ENCODE measurements at places on chromosomes 4 and X.

GRCh38 chr4:178322524-178323183 is 880.4 kb upstream of the AGA start:
- DNase-seq: no peak

DNA sequence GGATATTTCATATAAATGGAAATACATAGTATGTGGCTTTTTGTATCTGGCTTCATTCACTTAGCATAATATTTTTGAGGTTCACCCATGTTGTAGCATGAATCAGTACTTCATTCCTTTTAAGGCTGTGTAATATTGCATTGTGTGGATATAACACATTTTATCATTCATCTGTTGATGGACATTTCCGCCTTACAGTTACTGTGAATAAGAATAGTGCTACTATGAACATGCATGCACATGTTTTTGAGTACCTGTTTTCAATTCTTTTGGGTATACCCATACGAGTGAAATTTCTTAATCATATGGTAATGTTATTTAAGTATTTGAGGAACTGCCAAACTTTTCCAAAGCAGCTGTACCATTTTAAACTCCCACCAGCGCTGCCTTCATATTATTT is 539.6 kb upstream of the DIPK2B start:
- no peak for DNase-seq

DNA sequence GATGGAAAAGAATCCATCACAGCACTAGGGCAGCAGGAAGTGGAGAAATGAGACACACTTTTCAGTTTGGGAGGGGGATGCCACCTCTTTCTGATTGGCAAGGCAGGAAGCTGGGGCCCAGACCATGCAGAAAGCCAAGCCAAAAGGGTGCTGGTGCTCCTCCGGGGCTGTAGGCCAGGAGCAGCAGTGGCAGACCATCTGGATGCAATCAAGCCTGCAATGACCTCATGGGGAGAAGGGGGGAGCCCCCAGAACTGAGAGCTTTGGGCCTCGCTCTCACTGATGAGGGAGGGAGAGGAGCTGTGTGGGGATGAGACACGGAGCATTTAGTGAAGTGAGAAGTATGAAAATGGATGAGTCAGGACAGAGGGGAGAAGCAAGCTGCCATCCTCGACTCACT is 141.3 kb upstream of the NALF2 start:
- no peak for DNase-seq

DNA sequence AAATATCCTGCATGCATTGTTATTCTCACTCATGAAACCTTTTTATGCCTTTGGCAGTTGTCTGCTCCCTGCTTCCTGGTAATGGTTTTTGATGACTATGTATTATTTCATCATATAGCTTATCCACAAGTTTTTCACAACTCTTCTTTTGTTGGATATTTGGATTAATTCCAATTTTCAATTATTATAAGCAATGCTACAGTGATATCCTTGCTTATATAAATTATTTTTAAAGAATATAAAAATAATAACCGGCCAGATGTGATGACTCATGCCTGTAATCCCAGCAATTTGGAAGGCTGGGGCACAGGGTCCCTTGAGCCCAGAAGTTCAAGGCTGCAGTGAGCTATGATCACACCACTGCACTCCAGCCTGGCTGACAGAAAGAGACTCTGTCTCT is 47.0 kb downstream of the ASIC5 start:
- DNase-seq: no peak

GRCh38 chr4:38281371-38282071 is 321.3 kb downstream of the PTTG2 start:
- DNase-seq: no peak

GRCh38 chrX:155682834-155683233 is 70.1 kb upstream of the TMLHE start:
- DNase-seq: no peak

GRCh38 chrX:68204521-68205038 is 228.7 kb downstream of the OPHN1 start:
- no peak for DNase-seq

DNA sequence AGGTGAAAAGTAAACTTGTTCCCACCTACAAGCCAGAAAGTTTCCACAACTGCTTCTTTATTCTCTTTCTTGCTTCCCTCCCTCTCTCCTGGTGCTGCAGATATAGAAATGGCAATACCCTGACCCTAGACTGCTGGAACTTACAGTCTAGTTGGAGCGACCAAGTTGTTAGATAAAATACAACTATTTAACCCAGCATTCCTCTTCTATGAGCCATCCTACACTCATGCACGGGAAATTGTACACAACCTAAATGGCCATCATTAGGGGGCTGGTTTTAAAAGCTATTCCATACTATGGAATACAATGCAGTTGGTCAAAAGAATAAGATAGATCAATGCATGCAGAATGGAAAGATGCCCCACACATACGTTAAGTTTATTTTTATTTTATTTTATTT is 41.1 kb downstream of the PJA1 start:
- no peak for DNase-seq

DNA sequence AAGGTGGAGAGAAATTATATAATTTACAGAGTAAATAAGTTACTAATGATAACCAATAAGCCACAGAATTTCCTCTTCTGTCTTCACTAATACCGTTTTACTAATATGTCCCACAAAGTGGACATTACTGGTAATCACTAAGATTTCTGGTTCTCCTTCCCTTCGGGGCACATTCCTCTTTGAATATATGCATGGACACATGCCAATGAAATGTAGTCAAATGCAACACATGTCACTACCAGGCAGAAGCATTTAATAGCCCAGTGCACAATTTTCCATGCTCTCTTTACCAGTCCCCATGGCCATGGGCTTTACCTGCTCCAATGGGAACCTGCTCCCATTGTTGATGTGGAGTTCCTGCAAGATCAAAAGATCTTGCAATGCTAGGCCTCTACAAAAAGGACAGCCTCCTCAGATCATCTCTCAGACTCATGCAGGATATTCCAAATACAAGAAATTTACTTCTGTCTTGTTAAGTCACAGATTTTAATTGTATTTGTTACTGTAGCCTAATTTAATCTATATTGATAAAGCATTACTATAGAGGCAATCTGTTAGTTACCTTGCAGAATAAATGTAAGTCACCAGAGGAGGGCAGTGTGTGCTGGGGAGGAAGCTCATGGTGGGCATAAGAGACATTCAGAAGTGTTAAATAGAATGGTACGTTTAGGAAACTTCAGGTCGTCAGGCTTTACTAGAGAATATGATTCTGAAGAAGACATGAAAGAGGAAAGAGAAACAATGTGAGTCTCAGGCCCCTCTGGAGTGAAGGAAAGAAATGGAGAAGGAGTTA is 37.1 kb upstream of the INPP4B start:
- DNase-seq: no peak

GRCh38 chr4:40915318-40916217 is 165.8 kb downstream of the NSUN7 start:
- DNase-seq: no peak

GRCh38 chr4:110543577-110543976 is 67.6 kb downstream of the ENPEP start:
- no peak for DNase-seq

- DNase-seq: no peak
Observed at GRCh38 chrX:147935156-147935758, 23.5 kb downstream of the FMR1 start.

DNA sequence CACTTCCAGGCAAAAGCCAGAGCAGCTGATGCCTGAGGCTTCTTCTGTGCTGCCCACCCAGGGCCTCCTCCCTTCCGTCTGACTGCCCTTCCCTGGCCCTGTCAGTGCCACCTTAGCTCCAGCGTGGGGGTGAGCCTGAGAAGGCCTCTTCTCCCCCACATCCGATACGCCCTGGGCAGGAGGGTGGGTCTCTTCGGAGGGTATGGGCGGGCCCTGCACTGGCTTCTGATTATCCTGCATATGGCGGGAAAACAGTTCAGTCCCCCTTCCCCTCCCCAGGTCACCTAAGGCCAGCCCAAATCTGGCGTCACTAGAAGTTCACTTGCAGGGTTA is 256.7 kb downstream of the FBXW7 start:
- DNase-seq: no peak

DNA sequence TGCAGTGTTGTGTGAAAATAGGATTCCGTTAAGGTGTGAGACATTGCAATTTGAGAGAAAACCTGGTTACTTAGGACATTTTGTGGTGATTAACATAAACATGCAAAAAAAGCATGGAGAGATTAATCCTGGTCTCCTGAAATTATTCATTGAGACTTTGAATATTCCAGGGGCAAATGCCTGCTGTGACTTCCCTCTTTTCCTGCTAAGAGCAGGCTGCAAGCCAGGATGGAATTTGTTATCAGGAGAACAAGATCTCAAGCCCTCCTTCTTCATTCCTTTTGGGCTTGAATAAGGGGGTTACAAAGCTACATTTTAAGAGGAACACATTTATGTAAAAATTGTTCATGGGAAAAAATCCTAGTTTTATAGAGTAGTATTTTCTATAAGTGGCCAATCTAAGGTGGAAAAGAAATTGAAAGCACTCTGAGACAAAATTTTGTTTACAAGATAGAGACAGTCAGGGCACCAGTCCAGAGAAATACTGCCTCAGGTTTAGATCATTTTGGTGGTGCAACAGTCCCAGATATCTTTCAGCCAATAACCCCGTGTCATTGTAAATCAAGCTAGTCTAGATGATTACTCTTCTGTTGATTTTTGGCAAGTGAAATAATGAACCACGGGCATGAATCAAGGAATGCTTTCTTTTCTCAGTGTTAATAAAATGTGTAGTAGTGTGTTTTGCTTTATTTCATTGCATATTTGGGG is 1528.3 kb upstream of the AGA start:
- no peak for DNase-seq

DNA sequence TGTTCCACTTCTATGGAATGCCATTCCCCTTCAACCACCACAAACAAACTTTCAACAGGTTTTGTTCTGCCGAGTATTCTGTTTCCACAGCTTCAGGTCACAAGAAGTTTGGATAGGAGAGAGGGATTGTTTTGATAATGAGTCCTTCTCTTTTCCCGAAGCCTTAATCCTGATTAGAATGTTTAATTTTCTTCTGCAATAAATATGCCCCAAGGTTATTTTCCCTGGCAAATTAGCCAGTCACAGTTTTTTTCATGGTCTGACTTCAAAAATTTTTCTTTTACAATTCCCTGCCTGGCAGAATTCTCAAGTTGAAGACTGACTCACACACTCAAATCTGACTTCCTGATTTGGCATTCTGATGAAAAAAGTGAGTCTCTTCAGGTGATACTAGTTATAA is 33.1 kb upstream of the EDNRA start:
- no peak for DNase-seq

- no peak for DNase-seq
Observed at GRCh38 chrX:53155512-53156206, 61.7 kb downstream of the KANTR start.

DNA sequence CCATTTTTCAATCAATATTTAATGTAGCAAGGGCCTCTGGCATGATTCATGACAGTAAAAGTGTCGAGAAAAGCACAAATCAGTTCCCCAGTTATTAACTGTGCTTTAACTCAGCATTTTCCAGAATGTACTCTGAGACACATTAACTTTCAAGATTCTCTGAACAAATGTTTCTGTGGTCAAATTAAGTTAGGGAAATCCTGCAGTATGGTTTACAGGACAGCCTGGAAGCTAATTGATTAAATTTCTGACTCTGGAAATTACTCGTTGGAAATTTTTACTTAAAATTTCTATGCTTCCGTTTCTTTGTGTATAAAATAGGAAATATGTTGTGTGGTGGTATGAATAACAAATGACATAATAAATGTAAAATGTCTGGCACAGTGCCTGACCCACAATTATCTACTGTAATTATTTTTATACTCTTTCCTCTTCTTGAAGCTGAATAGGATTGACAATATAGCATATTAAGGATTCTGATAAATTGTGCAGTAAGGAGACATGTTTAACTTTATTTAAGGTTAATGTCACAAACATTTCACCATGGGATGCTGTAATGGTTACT is 33.7 kb downstream of the STK32B start:
- DNase-seq: no peak

DNA sequence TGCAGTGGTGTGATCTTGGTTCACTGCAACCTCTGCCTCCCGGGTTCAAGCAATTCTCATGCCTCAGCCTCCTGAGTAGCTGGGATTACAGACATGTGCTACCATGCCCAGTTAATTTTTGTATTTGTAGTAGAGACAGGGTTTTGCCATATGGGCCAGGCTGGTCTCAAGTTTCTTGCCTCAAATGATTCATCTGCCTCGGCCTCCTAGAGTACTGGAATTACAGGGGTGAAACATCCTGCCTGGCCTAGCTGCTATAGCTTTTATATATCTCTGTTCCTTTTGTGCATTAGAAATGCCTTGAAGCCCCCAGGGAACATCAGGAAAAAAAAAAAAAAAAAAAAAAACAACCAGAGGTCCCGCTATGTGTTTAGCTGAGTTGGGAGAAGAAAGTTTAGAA is 34.8 kb downstream of the UBE2K start:
- DNase-seq: peak; percentile 15

- DNase-seq: no peak
Observed at GRCh38 chr4:169221662-169222061, 49.1 kb downstream of the SH3RF1 start.
